Esophagus squamous epithelium (tissue), 5 donors: ENCODE measurements at places on chromosomes 5 and 9.

DNA sequence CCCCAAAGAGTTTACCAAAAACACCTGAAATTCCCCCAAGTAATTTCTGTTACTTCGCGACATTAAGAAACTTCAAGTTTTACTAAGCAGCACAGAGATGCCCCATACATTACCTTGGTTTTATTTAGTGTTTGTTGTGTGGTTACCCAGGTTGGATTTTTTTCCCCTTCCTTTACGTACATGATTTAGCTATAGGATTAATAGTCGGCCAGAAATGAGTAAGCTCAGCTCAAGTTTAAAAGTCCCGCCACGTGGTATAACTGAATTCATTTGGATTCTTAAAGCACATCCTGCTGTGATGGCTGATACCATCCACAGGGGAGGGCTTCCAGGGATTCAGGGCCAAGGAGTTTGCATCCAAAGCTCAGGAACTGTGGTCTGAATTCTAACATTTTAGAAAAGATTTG is 75.9 kb downstream of the DAP start:
- DNase-seq, result no peak

DNA sequence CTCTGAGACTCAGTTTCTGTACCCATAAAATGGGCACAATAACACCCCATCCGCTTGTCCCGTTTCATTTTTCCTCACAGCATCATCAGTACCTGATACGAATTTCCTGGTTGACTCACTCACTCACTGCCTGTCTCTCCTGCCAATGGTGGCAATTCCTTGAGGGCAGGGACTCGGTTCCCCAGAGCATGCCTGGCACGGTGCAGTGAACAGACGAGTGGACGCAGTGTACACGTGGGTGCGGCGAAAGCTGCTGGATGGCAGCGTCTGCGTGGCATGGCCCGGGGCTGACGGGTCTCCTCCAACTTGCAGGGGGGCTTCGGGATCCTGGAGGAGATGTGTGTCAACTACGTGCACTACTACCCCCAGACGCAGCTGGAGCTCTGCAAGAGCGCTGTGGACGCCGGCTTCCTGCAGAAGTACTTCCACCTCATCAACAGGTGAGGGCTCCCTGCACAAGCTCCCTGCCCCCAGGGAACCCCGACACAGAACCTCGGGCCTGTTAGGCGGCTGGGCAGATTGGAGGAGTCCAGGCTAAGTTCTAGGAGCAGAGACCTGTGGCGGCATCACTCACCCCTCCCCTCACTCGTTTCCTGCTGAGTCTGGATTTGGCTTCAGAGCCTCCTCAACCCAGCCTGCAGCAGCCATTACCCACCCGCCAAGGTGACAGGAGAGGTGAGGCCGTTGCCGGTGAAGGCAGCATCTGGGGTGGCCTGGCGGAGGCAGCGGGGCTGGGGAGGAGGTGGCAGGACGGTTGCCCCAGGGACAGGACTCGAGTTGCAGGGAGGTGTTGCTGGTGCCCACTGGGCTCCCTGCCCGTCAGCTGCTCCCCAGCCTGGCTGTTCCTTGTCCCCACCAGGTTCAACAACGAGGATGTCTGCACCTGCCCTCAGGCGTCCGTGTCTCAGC is 20.3 kb downstream of the DBH start:
- no peak for DNase-seq

DNA sequence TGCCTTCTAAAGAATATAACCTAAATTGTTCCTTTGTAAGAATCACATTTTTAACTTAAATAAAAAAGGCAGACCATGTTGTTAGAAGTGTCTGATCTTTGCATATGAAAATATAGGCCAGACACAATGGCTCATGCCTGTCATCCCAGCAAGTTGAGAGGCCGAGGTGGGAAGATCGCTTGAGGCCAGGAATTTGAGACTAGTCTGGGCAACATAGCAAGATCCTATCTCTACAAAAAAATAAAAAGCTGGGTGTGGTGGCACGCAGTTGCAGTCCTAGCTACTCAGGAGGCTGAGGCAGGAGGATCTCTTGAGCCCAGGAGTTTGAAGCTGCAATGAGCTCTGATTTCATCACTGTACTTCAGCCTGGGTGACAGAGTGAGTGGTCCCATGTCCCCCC is 37.3 kb downstream of the TRIO start:
- no peak for DNase-seq

DNA sequence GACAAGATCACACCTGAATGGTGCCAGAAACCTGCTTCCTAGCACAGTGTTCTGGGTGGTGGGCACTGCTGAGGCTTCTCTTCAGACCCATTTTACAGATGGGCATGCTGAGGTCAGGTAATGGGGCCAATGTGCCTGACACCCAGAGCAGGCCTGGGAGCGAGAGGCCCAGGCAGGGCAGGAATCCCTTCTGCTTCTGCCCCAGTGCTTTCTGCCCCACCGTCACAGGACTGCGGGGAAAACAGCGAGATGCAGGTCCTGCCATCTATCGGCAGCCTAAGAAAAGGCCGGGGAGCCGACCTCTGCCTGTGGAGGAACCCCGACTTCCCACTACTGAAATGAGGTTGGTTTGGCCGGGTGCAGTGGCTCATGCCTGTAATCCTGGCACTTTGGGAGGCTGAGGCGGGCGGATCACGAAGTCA is 22.8 kb upstream of the RNU6ATAC start:
- DNase-seq, result no peak

DNA sequence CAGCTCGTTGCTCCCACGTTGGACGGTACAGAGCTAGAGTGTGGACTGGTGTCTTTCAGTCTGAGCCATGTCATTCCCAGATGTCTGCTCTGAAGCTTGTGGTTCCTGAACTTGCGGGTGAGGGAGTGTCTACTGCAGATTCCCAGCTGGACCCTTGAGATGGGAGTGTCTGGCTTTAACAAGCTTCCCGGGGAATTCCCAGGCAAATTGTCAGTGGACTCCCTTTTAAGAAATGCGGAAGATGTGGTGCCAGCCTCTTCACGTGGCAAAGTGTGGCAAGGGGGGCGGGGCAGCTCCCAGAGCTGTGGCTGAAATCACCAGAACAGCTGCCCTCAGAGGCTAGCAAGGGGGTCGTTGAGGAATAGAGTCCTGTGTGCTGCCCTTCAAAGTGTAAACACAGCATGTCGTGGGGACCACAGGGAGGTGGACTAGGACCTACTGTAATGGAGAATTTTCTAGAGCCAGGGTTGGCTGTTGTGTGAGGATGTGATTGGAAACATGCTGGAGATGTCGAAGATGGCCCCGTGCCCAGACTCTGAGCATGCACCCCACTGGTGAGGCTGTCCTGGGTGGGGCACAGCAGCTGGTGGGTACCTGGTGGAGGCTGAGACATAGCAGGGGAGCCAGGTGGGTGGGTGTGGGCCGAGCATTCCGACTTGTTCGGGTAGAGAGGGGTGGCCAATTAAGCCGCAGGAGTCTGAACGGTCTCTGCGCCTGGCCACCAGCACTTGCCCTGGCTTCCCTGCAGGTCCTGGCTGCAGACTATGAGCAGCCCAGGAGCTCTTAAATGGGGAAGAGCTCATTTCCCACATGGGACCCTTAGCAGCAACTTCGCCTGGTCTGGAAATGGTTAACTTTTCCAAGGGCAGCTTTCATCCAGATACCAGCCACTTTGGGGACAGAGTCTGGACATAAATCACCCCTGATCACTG is 37.4 kb downstream of the PRRX2 start:
- no peak for DNase-seq

- no peak for DNase-seq
Observed at GRCh38 chr9:92257327-92257726, 36.2 kb downstream of the IARS1 start.

DNA sequence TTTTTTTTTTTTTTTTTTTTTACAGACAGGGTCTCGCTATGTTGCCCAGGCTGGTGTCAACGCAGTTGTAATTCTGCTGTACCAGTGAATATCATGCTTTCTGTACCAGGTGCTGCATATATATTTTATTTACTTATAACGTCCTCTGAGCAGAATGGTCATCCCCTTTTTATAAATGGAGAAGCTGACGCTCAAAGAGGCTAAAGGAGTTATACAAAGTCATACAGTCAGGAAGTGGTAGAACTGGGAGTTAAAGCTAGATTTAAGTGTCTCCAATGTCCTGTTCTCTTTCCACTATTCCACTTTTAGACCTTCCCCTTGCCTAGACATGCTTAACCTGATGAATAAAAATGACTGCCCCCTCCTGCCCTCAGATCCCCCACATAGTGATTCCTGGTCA is 1.2 kb upstream of the SIL1 start:
- DNase-seq, result no peak

DNA sequence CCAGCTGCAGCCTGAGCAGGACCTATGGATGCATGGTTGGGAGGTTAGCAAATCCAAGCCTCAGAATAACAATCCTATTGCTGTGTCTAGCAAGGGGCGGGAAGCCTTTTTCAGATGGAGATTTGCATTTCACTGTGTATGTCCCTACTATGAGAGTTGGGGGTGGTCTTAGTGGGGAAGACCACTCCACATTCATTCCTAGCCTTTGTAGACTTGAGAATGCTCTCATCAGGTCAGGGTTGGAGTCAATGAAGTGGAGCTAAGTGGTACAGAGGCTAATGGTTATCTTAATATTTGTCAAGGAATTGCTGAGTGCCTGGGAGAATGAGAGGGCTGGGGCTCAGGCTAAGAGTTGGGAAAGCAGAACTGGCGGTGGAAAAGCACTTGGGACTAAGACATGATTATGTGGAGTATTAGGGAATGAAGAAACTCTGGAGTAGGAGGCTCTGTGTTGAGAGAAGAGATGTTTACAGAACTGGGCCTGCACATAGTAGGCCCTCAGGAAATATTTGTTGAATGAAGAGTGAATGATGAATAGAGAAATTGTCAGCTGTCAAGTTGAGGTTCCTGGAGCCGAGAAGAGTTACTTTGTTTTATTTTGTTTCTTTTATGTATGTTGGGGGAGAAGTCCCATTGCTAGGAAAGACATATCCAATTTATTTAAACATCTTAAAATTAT is 175.5 kb upstream of the SPRY4 start:
- DNase-seq, result no peak

DNA sequence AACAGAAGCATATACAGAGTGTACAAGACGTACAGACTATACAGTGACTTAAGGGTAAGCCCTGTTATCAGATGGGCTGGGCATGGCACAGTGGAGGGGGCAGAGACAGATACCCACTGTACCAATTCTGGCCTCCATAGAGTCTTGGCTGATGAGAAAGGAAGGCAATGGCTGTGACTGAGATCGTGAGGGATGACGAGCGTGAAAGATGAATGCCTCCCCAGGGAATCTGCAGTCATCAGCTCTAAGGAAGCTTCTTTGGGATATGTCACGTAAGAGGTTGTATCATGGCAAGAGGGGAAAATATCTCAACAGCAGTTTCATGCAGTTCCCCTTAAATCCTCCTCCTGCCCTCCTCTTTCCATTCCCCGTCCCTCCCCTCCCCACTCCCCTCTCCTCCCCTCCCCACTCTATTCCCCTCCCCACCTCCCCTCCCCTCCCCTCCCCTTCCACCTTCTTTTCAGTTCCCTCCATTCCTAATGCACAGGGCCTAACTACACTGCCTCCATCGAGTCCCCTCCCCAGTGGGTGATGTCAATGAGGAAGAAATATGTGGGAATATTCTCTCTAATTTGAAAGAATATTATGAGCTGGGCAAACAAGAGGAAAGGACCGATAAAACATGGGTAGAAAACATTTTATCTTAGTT is 226.4 kb upstream of the DAP start:
- no peak for DNase-seq

- no peak for DNase-seq
Observed at GRCh38 chr5:136349029-136349428, 16.3 kb downstream of the TRPC7 start.

DNA sequence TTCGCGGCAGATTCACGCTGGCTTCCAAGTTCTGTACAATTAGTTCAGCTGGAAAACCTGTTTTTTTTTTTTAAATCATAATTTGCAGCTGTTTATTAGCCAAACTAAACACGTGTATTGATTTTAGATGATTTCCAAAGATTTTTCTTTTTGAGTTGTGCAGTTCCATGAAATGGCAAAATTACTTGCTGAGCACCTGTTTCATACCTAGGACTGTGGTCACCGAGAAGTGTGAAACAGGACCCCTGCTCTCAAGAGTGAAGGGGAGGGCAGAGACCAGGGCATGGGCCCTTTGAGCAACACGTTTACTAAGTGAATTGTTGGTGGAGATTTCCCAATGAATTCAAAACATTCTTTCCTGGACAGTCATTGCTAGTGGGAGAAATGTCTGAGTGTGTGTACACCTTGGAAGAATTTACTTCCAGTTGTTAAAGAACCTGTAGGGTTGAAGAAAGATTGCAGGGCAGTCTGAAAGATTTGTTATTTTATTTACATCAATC is 688 bp downstream of the SNX24 start:
- no peak for DNase-seq

DNA sequence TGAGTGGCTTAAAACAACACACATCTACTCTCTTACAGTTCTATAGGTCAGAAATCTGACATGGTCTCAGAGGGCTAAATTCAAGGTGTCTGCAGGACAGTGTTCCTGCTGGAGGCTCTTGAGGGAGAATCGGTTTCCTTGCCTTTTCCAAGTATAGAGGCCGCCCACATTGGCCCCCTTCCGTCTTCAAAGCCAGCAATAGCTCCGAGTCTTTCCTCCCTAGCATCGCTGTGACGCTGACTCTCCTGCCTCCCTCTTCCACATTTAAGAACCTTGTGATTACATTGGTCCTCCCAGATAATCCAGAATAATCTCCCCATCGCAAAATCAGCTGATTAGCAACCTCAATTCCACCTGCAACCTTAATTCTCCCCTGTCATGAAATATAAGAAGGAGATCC is 81.3 kb upstream of the IER5L start:
- DNase-seq, result no peak

DNA sequence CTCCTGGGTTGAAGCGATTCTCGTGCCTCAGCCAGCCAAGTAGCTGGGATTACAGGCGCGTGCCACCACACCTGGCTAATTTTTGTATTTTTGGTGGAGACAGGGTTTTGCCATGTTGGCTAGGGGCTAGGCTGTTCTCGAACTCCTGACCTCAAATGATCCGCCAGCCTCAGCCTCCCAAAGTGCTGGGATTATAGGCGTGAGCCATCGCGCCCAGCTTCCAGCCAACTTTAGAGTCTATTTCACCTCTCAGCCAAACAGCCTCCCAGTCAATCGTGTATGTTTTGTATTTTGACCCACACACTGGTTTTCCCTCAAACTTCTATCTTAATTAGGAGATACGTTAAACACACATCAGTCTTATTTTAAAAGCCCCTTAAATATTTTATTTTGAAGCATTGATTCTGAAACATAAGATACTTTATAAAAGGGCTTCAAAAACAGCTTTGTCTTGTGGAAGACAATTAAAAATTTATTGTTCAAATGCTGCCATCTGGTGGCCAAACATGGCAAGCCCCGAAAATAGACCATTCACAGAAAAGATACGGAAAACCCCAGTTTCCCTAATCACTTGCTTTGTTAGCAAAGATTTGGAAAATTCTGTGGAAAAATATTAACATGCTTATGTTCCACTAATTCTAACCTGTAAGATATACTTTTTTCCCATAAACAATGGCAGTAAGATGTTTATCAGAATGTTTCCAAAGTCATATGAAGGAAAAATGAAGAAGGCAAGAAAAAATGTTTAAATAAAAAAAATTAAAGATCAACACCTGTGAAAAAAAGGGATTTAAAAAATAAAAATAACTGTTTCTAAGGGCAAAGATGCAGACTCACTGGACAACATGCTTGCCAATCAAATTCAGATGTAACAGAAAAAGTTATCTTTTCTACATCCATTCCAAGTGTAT is 33.1 kb downstream of the APTX start:
- no peak for DNase-seq

- DNase-seq, result no peak
Observed at GRCh38 chr5:174987443-174988012, 263.1 kb downstream of the MSX2 start.
